Stimulated activated CD8-positive, alpha-beta memory T cell treated with anti-CD3 and anti-CD28 coated beads, Interleukin-15, amount 100 ng/mL, for 48 hours (primary cell): ENCODE measurements at places on chromosomes 12 and 14.

- DNase-seq, result no peak
These were observed 24.2 kb downstream of the FLRT2 start for GRCh38 chr14:85554106-85554505.

DNA sequence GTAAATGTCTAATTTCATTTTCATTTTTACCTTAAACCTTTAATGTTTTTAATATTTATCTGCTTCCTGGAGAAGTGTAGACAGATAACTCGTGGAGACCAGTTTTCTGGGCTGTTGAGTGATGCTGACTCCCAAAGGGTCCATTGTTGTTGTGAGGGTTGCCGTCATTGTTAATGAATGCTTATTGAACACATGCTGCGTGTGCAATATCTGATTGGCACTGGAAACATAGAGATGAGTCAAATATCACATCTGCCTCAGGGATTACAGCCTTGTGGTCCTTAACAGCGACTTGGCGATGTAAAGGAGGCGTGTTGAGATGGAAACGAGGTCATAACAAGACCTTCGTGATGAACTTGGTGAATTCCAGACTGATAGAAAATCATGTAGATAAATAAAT, 85.9 kb downstream of the FBXW8 start:
- DNase-seq, result no peak

DNA sequence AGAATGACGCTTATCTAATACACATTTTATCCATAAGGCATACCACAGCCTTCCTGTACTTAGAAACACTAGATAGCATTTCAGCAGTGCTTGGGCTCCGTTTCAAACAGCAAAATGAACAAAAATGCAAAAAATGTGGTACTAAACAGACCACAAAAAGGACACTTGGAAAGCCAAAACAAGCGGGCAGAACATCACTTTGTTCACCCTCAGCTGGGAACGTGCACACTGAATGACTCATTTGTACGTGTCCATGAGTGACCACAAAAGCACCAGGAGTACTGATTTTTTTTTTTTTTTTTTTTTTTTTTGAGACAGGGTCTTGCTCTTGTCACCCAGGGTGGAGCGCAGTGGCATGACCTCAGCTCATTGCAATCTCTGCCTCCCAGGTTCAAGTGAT, 8.9 kb upstream of the FOXN3 start:
- peak; percentile 38 for DNase-seq

DNA sequence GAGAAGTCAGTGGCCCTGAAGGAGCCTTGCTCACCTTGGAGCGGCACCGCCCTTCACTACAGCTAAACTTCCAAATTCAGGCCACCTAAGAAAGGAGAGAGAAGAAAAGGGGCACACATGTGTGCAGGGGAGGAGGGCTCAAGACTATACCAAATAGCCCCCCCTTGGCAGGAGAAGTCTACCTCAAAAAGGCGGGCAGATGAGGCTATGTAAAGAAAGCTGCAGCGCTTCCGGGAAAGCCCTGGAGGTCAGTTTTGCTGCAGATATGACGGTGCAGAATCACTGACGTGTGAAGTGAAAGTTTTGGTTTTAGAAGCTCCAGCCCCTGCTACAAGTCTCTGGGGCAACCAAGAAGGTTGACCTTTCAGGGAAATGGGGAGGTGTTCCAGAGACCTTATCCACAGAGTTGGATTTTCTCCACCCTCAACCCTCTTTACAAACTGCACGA, 48.2 kb upstream of the PNMA1 start:
- no peak for DNase-seq

GRCh38 chr12:57866308-57867019, 19.9 kb upstream of the CTDSP2 start:
- DNase-seq, result no peak

- DNase-seq, result no peak
These were observed 16.9 kb downstream of the METTL25 start for GRCh38 chr12:82375201-82375600.

DNA sequence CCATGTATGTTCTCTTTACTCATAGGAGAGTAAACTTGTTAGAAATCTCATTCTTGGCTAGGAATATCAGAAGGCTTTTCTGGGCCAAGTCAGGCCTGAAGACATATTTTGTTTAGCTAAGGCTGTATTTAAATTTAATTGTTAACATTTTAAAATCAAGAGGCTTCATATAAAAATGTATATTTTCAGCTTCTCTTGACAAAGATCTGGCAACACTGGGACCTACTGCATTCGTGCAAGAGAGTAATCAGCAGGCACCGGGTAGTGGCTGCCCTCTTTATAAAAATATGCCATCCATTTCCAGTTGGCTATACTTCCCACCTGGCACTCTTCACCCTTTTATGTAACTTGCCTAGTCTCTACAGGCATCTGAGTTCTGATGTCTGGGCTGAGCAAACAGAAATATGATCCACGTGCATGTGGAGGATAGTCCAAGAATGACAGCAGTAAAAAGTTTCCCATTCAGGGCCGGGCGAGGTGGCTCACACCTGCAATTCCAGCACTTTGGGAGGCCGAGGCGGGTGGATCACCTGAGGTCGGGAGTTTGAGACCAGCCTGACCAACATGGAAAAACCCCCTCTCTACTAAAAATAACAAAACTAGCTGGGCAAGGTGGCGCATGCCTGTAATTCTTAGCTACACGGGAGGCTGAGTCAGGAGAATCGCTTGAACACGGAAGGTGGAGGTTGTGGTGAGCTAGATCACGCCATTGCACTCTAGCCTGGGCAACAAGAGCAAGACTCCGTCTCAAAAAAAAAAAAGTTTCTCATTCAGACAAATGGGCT, 2.0 kb upstream of the SOS2 start:
- no peak for DNase-seq

DNA sequence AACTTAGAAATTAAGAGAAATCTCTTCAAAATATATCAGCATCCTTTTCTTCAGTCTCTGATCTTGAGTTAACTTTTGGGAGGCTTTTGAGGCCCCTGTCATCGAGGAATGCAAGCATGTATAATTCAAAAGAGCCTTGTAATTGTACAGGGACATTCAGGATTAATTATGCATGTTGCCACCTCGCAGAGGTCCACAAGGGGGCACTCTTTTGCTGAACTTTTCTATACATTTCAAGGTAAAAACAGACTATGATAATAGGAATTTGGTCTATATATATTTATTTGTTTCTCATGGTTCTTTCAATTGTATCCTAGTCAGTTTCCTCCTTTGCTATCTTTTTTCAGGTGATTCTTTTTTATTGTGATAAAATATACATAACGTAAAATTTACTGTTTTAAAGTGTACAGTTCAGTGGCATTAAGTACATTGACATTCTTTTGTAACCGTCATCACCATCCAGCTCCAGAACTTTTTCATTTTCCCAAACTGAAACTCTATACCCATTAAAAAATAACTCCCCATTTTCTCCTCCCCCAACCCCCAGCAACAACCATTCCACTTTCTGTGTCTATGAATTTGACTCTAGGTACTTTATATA, 47.0 kb upstream of the SLC2A13 start:
- DNase-seq, result no peak

- no peak for DNase-seq
These were observed 118.3 kb downstream of the CCER1 start for GRCh38 chr12:90836689-90837088.

- no peak for DNase-seq
These were observed 10.6 kb upstream of the SRSF5 start for GRCh38 chr14:69756298-69756697.

DNA sequence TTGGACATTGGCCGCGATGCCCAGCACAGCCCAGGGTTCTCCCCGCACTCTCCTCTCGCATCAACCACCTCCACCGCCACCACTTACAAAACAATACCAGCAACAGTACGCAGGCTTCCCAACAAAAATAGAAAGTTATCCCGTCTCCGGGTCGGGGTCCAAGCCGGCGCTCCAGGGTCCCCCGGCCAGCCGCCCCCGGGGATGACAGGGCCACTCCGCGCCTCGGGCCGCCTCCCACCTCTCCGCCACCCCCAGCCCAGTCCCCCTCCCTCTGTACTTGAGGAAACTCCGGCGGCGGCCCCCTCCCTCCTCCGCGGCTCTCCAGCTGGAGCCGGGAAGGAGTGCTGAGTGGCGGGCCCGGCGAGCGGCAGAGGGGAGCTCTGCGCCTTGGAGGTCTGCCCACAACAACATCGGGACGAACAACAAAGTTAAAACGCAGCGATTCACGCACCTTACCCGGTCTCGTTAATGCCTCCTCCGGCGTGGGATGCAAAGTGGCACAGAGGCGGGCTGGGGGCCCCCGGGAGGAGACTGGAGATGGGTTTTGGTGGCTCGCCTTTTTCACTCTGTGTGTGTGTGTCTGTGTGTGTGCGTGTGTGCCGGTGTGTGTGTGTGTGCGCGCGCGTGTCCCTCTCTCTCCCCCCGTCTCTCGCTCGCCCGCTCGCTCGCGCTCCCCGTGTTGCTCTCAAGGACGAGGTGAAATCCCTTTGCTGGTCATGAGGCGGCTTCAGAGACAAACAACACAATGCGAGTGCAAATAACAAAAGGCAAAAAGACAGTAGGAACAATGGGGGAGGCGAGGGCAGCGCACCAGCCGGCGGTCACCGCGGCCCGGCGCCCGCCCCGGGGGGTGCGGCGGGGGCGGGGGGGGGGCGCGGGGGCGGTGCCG, 386.8 kb downstream of the BCAT1 start:
- no peak for DNase-seq

DNA sequence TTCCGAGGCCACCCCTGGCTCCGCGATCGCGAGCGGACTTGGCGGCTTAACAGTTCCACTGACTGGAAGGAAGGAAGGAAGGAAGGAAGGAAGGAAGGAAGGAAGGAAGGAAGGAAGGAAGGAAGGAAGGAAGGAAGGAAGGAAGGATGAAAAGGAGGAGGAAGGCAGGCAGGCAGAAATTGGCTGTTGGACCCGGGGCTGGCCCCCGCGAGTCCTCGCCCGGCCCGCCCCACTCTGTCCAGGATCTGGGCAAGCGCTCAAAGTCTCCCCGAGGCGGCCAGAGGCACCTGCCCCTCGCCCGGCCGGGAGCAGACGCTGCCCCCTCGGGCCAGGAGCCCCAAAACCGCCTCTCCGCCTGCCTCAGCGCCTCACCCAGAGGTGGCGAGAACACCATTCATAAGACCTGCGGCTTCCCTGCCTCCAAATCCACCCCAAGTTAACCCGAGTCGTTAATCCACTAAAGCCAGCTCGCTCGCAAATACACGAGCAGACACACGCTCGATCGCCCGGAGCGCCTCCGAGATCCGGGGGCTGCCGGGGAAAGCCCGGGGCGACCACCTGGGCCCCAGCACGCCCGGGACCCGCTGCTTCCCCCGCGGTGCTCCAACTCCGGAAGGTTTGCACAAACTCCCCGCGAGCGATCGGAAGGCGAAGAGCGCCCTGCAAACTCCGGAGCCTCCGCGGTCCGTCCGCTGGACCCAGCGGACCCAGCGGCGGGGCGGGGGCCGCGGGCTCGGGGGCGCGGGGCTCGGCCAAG, 844 bp downstream of the DPF3 start:
- no peak for DNase-seq

- DNase-seq, result no peak
These were observed 64.0 kb downstream of the SPTSSA start for GRCh38 chr14:34398024-34398423.

DNA sequence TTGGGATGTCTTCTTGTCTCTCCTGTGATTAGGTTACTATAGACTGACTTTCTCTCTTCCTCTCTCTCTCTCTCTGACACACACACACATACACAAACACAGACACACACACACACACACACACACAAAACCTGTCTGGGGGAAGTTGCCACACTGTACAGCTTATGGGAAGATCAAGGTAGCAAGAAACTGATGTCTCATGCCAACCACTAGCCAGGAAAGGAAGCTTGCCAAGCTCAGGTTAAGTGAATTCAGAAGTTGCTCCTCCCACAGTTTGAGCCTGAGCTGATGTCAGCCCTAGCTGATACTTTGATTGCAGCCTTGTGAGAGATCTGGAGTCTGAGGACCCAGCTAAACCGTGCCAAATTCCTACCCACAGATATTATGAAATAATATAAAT, 67.1 kb downstream of the PPFIA2 start:
- DNase-seq, result no peak

- DNase-seq, result no peak
These were observed 187.1 kb downstream of the KITLG start for GRCh38 chr12:88393017-88393767.

- DNase-seq, result no peak
These were observed 11.2 kb downstream of the FAR2 start for GRCh38 chr12:29160230-29160629.

DNA sequence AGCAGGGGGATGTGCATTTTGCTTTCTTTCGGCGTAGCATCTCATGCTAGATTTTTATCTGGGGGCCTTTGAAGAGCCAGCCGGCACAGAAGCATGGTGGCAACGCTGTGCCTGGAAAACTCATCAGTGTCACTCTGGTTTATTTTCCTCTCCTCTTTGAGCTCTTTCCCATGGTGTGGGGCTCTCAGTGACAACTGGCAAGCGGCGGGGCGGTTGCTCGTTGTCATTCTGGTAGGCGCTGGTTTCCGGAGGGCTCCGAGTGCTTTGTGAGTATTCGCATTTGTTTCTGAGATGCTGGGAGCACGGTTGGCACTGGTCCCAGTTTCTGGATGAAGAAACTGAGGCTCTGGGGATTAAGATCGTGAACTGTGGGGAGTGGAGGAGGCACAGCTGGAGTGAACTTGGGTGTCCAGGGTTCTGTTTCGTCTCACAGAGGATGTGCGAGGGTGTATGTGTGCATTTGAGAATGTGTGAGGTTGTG, 23.3 kb downstream of the TPCN1 start:
- no peak for DNase-seq

DNA sequence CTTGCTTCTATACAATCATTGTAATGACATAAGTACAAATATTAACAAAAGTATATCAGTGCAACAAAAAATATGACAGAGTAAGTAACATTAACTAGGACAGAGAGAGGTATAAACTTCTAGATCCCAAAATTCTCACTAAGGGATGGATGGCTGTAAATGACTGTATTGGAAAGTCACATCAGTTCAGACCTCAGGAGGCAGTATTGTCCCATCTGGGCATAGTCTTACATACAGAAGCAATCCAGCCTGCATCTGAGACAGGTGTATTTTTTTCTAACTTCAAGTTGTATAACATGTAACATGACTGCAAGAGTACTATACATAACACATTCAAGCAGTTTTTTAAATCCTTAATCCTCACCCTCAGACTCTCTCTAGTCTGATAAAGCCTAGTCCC, 99.0 kb downstream of the GARIN6 start:
- DNase-seq, result no peak

DNA sequence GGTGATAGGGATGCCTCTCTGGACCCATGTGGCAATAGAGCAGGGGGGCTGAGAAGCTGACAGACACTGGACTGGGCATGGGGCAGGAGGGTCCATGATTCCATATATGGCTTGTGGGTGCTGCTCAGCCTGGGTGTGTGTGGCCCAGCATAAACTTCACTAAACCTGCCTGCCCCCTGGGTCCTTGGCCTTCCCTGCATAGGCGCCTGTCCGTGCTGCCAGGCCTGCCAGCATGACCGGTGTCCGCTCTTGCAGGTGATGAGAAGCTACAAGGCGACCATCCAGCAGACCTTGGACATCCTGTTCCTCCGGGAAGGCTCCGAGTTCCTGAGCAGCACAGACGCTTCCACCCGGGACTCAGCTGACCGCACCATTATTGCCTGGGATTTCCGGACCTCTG, 61.6 kb downstream of the BEGAIN start:
- DNase-seq, result no peak

DNA sequence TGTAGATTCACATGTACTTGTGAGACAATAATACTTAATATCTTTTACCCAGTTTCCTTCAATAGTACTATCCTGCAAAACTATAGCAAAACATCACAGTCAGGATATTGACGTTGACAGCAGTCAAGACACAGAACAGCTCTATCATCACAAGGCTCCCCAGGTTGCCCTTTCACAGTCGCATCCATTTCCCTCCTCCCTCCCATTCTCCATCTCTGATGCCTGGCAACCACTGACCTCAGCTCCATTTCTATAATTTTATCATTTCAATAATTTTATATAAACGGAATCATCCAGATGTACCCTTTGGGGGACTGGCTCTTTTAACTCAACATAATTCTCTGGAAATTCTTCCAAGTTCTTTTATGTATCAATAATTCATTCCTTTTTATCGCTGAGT, 81.5 kb downstream of the PLXNC1 start:
- DNase-seq, result no peak
